CD4-positive, alpha-beta memory T cell (primary cell): ENCODE measurements at places on chromosomes 5 and 9.
A peak's percentile ranks its signal among the peaks of the same experiment; 100 is the strongest.

DNA sequence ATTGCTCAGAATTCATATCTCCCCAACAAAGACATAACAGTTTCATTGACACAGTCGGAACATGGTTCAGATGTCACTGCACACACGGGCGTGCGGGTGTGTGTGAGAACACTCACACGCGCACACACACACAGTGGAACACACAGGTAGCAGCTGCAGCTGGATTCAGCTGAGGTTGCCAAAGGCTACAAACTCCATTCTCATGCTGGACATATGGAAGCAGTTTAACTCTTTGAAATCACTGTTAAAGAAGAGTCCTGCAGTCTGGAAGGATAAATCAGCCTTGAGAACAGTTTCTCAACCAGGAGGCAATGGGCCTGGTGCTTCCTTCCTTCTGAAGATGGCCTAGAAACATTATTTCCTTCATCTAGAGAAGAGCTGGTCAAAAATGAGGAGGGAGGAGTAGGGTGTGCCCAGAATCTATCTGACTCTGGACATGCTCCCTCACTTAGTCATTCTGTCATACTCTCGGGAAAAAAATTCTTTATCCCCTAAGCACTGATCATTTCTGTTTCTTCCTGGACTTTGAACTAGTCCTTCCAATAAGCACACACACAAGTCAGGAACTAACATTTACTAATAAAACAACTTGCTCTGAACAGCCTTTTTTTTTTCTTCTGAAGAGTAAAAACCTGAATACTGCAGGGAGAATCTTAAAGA, 160.6 kb downstream of the ZDHHC21 start:
- no peak for DNase-seq

DNA sequence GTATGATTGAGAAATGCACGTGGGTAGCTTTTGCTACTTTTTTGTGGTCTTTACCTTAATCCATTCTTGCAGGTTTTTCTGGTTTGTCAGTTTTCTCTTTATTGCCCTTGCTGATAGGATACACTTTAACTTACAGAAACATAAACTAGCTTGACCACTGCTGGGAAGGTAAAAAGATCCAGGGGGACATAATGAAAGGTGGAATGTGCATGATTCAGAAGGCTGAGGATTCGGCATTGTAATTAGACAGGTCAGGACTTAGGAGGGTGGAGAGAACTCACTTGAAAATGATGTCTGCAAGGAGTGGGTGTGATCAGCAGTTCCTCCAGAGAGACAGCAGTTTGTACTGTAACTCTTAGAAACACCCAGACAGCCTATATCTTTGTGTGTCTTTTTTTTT, 19.8 kb upstream of the TXNDC8 start:
- no peak for DNase-seq

DNA sequence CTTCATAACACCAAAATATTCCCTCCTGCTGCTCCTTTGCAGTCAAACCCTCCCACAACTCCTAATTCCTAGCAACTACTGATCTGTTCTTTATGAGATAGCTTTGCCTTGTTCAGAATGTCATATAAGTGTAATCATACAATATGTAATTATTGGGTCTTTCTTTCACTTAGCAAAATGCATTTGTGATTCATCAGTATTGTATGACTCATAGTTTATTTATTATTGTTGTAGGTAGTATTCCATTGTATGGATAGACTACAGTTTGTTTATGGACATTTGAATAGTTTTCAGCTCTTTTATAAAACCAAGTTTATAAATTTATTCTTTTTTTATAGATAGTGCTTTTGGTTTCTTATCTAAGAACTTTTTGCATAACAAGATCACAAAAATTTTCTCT, 468.2 kb upstream of the KIF2A start:
- DNase-seq, result no peak

DNA sequence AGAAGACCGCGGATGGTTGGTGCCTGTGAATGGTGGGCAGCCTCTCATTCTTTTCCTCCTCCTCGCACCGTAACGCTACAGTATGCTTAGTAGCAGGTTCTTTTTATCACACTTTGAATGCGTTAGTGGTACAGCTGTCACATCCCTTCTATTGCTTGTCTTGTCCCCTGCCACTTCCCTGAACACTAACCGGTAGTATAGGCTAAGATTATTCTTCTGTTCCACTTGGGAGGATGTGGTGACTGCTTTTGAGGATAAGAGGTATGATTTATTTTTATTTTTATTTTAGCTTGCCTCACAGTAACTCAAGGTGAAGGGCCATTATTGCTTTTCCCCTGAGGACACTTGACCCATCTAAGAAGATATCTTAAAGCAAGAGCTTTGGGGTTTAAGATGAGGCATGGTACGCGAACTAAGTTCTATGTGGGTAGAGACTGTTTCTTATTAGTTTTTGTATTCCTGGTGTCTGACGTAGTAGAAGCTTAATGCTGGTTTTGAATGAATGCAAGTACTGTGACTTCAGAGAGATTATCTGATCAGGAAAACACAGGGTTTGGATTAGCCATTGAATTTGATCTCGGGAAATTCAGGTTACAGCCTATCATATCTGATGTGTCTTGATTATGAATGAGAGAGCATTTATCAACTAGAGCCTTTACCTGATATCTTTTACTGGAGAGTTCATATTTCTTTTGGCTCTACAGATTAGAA, 951 bp downstream of the UNC13B start:
- no peak for DNase-seq

DNA sequence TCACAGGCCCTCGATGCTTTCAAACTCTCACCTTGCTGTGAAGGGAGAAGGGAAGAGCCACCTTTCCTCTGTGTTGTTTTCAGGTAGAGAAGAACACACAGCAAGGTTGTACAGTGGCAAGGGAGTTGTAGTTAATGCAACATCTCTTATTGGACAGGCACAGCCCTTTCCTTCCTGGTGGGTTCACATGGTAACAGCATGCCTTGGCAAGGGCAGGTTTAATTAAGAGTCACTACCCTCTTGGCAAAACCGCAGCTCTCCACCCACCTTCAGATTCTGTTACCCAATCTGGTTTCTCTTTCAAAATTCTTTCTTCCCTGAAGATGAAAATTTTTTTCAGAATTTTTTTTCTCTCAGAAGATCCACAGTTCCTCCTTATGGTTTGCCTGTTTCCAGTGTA, 253.1 kb downstream of the TLR4 start:
- no peak for DNase-seq

- DNase-seq, result no peak
These were observed 1031.2 kb downstream of the EFNA5 start for GRCh38 chr5:106639488-106639887.

- no peak for DNase-seq
These were observed 35.7 kb upstream of the EGFL7 start for GRCh38 chr9:136626740-136627642.

- DNase-seq, result no peak
These were observed 46.4 kb upstream of the ISL1 start for GRCh38 chr5:51336878-51337277.

DNA sequence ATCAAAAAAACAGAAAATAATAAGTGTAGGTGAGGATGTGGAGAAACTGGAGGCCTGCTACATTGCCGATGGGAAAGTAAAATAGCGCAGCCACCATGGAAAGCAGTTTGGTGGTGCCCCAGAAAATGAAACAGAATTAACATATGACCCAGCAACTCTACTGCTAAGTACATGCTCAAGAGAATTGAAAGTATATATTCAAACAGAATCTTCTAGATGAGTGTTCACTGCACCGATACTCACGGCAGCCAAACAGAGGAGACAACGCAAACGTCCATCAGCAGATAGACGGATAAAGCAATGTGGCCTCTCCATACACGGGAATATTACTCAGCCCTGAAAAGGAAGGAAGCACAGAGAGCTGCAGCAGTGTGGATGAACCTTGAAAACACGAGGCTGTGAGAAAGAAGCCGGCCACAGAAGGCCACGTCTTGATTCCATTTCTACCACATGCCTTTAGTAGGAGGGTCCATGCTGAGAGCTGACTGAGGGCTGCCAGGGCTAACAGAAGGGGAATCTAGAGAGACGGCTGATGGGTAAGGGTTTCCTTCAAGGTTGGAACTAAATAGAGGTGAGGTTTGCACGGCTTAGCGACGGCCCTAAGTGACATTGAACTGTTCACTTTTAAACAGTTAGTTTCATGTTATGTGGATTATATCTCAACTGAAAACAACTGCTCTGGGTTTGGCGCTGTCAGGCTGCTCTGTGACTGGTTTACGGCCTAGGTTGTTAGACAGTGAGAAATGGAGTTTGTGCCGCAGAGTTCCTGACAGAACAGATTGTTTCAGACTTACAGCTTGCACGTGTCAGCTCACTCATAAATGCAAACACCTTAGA, 29.8 kb downstream of the AHRR start:
- DNase-seq, result no peak

DNA sequence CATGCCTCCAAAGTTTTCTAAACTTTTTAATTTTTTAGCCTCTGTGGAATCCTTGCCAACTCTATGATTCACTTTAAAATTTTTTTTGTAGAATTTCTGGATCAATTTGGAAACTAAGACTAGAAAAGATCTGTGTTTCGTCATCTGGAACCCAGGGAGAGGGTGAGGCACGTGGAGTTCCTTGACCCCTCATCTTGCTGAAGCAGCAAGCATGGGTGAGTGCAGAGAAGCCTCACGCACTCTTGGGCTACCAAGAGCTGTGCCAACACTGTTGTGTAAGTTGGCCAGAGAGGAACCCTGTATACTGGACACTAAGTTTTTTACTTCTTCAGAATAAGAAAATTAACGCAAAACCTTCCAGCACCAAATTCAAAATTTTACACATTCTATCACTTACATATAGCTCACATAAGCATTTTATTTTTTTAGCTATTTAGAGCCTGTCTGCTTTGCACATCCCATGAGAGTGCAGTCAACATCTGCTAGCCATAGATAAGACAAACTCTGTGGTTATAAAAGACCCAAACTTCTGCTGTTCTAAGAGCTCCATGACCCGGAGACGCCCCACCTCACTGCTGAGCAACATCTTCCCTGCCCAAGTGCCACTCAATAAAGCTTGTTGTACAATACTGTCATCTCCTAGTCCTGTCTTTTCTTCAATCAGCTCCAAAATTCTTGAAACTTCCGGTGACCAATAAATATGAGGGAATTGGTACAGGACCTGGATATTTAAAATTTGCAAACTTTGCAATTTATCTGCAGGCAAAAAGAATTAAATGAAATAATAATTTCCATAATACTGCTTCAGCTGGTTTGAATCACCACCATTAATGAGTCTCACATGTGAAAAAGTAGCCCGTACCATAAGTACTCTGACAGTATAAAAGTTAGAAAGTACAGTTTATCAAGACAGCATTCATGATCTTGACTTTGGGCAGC, 69.7 kb upstream of the ADCY2 start:
- no peak for DNase-seq

DNA sequence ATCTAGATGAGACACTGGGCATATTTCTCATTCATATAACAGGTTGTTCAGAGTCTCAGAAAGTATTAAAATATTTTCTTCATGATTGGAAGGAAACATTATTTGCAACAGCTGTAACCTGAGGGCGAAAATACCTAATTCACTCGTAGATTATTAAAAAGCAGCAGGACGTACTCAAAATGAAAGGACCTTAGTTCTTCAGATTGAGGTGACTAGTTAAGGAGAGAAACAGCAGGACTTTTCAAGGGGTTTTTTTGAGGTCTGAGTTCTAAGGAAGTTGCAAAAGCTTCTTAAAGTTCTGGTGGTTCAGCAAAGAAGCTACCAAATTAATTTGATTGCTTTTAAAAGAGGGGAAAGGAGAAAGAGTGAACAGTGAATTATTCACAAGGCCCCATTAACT, 174.9 kb downstream of the TMEM161B start:
- no peak for DNase-seq

DNA sequence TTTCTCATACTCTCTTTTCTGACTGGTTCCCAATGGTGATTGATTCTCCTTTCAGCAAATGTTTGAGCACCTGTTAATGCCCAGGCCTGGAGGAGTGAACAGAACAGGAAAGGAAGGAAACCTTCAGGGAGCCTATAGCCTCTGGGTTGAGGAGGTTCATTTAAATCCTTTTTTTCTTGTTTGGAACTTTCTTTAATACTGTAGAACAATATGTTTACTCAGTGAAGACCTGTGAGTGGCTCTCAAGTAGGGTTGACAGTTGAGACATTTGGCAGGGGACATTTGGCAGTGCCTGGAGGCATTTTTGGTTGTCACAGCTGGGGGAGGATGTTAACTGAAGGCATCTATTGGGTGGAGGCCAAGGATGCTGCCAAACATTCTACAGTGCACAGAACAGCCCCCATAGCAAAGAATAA, 6.1 kb upstream of the FAM120AOS start:
- no peak for DNase-seq

- DNase-seq, result no peak
These were observed 51.1 kb upstream of the SMARCA2 start for GRCh38 chr9:1964093-1964492.

- DNase-seq, result no peak
These were observed 73.7 kb upstream of the STK32A start for GRCh38 chr5:147160902-147161700.

DNA sequence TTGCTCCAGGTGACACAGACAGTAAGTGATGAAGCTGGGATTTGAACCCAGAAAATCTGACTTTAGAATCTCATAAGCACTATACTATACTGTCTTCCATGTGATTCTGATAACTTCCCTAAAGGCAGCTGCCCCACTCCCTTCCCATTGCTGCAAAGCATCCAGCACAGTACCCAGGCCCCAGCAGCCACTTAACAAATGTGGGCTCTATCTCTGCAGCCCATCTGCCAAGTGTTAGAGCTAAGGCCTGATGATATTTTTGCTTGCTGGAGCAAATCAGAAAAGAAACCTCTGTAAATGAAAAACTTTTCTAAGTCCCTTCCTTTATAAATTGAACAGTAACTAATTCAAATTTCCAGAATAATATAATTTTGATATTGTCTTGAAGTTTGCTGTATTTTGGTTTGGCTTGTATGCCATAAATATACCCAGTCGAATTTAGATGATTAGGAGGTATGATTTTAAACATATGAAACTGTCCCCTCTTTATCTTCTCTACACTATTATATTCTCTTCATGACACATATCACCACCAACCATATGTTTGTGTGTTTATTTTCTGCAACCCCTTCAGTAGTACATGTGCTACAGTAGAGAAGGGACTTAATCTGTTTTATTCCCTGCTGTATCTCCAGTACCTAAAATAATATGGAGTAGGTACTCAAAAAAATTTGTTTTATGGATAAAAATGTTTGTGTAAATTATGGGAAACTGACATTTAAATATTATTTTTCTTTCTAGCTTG, 63.8 kb downstream of the SMIM15 start:
- DNase-seq, result no peak

DNA sequence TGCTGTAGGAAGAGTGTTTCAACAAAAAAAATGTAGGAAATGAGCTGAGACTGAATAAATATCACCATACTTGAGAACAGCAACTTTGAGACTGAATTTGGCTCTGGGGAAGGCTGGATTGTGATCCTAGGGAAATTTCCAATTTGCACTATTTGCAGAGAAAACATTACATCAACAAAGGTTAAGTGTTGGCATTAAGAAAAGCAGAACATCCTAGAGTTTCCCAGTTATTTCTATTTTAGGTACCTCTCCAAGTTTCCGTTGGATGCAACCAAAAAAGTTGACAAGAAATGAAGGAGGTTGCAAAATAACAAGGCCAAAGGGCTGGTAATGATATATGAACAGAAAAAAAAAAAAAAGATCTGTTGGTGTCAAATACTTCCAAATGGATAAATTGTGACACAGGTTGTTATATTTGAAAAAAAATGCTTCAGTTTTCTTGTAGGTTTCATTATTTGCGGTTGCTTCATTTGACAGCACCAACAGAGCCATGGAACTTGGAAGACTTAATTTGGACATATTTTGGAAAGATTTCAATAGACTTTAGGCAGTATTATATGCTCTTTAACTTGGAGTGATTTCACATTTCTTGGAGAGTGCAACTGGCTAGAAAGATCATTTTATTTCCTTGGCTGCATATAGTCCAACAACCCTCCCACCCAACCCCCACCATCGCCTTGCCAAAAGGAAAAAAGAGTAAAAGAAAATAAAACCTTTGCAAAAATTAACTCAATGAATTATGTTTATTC, 230.8 kb downstream of the ZNF608 start:
- DNase-seq, result no peak

GRCh38 chr5:61658592-61659008, 326.5 kb downstream of the ZSWIM6 start:
- DNase-seq, result peak; percentile 61
